CD8-positive, alpha-beta T cell (primary cell): ENCODE measurements at places on chromosomes 2 and 18. TPM values are rescaled to one million over a fixed set of nuclear protein-coding genes. Genes with fewer than 3 reads are reported as not detected.

Gene NGEF
- not detected for total RNA-seq

Gene RAX
- not detected for total RNA-seq

Gene SERPINB10
- not detected for total RNA-seq

Gene COLEC11
- total RNA-seq = not detected

Gene DDX18
- total RNA-seq = 129 TPM

Gene ZBTB7C
- total RNA-seq = not detected

Gene KCNG2
- total RNA-seq = not detected

Gene NFE2L2
- 88.7 TPM for total RNA-seq

Gene PDCD1
- total RNA-seq = 10.7 TPM

Gene EPAS1
- 18.5 TPM for total RNA-seq

Gene MOGAT1
- not detected for total RNA-seq

Gene TRPM8
- total RNA-seq = not detected

Gene APLF
- 4.1 TPM for total RNA-seq

Gene CD8A
- 503 TPM for total RNA-seq

Gene ITPRID2
- 64.8 TPM for total RNA-seq

Gene SCN7A
- not detected for total RNA-seq

Gene INHBB
- not detected for total RNA-seq

Gene AGXT
- total RNA-seq = not detected

Gene HAAO
- total RNA-seq = not detected

Gene CHMP3
- 61.0 TPM for total RNA-seq

Gene CLEC4F
- total RNA-seq = not detected

Gene EVA1A
- not detected for total RNA-seq

Gene CXCR1
- total RNA-seq = not detected

Gene GRHL1
- total RNA-seq = 0.86 TPM

Gene ZNF24
- total RNA-seq = 55.3 TPM

Gene EFR3B
- total RNA-seq = 0.08 TPM

Gene ARHGEF33
- not detected for total RNA-seq

Gene CHRND
- not detected for total RNA-seq

Gene FAM237A
- not detected for total RNA-seq
